ENCODE measurements at places on chromosomes 11 and 22.

DNA sequence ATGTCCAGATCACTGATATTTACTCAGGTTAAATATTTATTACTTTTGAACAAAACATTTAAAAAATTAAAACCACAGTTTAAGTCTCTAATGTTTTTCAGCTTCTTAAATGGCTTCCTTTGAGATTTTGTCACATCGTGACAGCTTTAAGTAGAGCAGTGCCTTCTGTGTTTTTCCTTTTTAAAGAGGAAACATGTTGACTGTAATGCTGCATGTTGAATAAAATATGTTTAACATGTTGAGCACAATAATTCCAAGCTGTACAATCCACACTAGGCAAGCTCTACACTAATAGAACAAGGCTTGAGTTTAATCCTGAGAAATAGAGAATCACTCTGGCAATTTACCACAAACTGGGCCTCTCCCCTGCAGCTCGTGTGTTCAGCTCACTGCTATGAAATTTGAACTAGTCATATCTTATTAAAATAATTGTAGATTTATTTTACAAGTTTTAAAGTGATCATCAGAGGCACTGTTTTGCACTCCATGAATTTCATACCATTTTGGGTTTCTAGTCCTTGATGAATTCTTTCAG is 368.3 kb downstream of the SOX6 start:
- no peak for DNase-seq

- peak; percentile 14 for DNase-seq
Measured at GRCh38 chr11:135033540-135033939, 621.5 kb upstream of the B3GAT1 start.

- no peak for DNase-seq
Measured at GRCh38 chr11:102116453-102117205, 6.4 kb downstream of the YAP1 start.

DNA sequence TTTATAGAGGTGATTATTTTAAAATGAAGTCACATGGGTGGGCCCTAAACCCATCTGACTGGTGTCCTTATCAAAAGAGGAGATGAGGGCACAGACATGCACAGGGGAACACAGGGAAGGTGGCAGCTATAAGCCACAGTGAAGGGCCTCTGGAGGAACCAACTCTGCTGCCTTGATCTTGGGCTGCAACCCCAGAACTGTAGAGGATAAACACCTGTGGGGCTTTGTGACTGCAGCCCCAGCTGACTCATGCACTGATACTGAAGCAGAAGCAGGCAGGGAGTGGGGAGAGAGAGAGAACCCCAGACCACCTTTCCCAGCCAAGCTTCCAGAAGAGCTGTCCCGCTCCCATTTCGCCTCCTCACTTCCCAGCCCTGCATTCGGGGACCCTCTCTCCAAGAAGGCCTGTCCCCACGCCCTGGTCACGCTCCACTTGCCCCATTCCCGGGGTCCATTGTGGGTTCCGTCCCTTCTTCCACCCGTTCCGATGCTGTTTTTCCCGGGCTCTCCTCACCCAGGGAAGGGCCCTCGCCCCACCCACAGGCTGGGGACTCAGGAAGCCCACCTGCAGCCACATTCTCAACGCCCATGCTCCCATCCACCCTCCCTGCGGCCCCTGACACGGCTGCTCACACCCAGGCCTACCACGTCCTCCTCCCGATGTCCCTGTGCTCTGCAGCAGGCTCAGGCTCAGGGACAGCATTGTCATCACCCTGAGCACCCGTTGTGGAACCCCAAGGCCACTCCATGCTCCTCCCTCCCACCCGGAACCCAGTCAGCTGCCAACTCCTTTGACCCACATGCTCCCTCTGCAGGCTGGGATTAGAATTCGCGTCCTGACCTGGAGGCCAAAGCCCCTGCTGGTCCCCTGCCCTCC is 90.8 kb upstream of the SHANK2 start:
- peak; percentile 18 for DNase-seq

- DNase-seq = no peak
Measured at GRCh38 chr11:11461473-11461872, 108.4 kb upstream of the CSNK2A3 start.

- peak; percentile 65 for DNase-seq
Measured at GRCh38 chr11:68146704-68147474, 25.7 kb upstream of the CHKA start.

- DNase-seq = peak; percentile 56
Measured at GRCh38 chr11:120336641-120337354, 585 bp downstream of the ARHGEF12 start.

DNA sequence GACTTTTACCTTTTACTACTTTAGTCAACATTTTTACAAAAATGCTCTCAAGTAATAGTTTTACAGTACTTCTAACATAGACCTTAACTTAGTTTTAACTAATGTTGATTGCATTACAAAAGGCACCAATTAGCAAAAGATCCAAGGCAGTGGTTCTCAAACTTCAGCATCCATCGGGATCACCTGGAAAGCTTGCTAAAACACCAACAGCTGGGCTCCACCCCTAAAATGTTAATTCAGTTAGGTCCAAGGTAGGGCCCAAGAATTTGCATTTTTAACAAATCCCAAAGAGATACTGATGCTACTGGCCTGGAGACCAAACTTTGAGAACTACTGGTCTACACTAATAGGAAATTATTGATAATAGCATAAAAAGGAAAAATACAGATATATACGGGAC is 5.9 kb downstream of the MTMR2 start:
- no peak for DNase-seq

DNA sequence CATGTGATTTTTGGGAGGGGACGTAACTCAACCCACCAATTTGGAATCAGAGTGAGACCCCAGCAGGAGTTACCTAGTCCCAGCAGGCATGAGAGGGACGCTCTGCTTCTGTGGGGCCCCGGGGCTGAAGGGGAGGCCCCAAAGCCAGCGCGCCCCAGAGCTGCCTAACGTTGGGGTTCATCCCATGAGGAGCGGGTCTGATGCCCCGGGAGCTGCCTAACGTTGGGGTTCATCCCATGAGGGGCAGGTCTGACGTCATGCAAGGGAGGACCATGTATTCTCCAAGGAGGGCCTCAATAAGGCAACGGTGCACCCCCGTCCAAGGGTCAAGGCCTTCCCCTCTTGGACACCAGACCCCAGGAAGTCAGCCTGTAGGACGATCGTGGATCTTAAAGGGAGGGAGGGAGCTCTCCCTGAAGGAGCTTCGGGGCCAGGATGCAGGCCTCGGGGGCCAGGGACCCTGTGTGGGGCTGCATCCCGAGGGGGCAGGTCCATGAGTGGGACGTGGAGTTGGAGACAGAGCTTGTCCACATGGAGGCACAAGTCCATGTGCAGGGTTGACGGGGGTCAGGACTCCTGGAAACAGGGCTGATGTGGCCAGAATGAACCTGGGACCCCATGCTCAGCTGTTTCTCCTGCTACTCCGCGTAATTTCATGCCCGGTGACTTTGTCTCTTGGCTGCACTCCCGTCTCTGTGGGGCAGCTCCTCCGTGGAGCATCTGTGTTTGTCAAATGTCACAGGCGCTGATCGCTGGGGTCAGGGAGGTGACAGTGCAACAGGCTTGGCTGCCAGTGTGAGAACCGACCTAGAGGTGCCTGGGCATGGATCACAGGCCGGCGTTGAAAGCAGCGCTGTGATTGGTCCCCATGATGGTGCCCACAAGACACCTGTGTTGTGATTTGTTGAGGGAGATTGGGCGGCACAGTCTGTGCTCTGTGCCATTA is 1029.1 kb downstream of the BRD1 start:
- DNase-seq = no peak

DNA sequence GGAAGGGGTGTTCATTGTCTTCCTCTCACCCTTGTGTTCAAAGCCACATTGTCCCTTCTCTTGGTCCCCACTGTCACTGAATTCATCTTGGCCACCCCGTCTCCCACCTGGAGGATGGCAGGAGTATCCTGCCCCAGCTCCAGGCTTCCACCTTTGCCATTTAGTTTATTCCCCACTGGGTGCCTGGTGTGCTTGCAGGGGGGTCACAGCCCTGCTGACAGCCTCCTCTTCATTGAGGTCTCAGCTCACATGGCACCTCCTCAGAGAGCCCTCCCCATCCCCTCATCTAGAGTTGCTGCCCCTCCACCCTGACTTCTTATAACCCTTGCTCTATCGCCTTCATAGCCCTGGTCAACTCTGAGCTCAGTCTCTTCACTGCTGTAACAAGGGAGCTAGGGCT is 36.6 kb downstream of the KIAA1671 start:
- DNase-seq = no peak

DNA sequence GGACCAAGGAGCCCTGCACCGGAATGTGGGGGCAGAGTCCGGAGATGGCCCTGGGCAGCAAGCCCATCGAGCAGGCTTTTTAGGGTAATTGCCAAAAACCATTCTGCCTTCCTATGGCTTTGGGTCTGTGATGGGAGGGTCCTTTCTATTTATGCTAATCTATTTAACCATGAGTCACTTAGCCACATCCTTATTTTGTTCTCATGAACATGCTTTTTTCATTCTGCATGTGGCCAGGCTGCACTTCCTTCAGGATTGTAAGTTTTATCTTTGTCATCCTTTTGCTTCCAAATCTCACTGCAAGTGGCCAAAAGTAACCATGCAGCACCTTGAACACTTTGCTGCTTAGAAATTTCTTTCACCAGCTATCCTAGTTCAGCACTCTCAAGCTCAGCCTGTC is 88.3 kb downstream of the EFCAB6 start:
- DNase-seq = no peak

DNA sequence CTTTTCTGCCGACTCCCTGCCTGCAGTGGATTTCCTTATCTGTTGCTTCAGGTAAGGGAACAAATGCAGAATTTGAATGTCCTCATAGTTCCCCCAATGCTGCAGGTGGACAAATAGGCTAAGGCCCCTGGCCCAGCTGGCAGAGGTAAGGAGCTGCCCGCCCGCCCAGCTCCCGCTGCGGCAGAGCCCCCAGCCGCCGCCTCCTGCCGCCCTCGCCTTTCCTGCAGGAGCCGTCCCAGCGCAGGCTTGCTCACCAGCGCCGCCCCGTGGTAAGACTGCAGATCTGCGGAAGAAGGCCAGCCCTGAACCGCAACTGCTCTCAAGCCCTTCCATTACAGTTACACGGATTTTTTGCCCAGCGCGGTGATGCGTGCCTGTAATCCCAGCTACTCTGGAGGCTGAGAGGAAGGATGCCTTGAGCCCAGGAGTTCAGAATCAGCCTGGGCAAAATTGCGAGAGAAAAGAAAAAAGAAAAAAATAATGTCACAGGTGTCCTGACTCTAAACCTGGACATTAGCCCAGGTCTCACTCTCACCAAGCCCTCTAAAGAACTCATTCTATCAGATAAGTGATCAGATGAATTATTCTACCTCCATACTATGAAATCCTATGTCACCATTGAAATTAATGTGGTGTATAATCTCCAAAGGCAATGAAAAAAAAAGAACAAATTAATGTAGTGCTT is 51.2 kb upstream of the EMID1 start:
- DNase-seq = peak; percentile 60

- DNase-seq = no peak
Measured at GRCh38 chr11:9568161-9568853, 5.2 kb upstream of the WEE1 start.

GRCh38 chr11:17296852-17297559 is 20.5 kb downstream of the NUCB2 start:
- DNase-seq = no peak

GRCh38 chr11:107719073-107719472 is 7.2 kb upstream of the SLN start:
- no peak for DNase-seq

DNA sequence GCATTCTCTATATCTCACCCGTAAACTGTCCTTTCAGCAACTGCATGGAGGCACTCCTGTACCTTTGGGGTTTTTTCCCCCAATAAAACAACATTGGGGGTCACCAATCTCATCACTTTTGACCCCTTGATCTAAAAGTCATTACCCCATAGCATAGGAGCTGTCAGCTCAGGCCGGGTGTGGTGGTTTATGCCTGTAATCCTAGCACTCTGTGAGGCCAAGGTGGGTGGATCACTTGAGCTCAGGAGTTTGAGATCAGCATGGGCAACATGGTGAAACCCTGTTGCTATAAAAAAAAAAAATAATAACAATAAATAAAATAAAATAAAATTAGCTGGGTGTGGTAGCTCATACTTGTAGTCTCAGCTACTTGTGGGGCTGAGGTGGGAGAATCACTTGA is 17.1 kb upstream of the GDPD4 start:
- no peak for DNase-seq

DNA sequence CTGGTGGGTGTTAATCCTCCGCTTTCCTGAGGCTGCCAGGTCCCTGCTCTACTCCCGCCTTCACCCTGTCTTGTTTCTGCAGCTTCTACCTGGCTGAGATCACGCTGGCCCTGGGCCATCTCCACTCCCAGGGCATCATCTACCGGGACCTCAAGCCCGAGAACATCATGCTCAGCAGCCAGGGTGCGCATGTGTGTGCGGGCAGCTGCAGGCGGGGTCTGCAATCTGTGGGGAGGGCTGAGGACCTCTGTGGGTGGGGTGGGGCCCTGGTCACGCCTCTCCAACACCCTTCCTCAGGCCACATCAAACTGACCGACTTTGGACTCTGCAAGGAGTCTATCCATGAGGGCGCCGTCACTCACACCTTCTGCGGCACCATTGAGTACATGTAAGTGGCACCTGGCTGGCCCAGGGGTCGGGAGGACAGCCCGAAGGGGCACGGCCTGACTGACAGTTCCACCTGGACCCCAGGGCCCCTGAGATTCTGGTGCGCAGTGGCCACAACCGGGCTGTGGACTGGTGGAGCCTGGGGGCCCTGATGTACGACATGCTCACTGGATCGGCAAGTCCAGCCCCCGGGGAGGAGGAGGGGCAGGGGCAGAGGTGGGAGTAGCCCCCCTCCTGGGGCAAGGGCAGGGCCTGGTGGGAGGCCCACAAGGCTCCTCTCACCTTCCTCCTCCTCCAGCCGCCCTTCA is 4.5 kb downstream of the RPS6KB2 start:
- DNase-seq = no peak

- DNase-seq = no peak
Measured at GRCh38 chr11:85772695-85773094, 38.2 kb downstream of the SYTL2 start.

- no peak for DNase-seq
Measured at GRCh38 chr22:27252282-27253049, 549.1 kb downstream of the MN1 start.

DNA sequence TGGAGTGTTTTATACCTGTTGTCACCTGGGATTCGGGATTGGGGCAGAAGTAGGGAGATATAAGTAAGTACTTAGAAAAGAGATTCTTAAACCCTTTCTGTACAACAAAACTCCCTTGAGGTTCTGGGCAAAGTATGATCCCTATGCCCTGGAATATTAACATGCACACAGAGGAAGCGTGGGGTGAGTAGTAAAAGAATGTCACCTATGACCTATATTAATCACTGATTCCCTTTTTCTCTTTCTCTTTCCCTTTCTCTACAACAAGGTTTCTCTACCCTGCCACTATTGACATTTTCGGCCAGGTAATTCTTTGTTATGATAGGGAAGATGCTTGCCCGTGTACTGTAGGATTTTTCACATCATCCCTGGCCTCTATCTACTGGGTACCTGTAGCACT is 209.7 kb upstream of the PLET1 start:
- DNase-seq = no peak

DNA sequence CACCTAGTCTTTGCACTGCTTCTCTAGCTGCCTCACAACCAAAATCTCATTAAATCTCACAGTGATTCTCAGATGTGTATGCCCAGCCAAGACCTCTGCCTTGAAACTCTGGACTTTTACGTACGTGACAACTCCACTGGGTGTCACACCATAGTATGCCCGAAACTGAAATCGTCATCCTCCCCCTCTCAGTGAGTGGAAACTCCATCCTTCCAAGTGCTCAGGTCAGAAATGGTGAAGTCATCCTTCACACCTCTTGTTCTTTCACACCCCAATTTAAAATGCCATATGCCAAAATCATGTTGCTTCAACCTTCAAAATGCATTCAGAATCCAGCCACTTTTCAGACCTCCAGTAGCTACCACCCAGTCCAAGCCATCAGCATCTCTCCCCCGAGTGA is 42.5 kb downstream of the SFI1 start:
- DNase-seq = no peak

GRCh38 chr22:24322522-24322921 is 51.9 kb downstream of the SPECC1L start:
- DNase-seq = no peak
